ENCODE measurements at places on chromosomes 1 and 21. TPM values are rescaled to one million over a fixed set of nuclear protein-coding genes. Genes with fewer than 3 reads are reported as not detected.

Gene ANXA9
- not detected for total RNA-seq

Gene SPRR2A
- total RNA-seq = not detected

Gene CLCA4
- not detected for total RNA-seq

Gene AHDC1
- 41.2 TPM for total RNA-seq

Gene GPR3
- total RNA-seq = 2.4 TPM

DNA sequence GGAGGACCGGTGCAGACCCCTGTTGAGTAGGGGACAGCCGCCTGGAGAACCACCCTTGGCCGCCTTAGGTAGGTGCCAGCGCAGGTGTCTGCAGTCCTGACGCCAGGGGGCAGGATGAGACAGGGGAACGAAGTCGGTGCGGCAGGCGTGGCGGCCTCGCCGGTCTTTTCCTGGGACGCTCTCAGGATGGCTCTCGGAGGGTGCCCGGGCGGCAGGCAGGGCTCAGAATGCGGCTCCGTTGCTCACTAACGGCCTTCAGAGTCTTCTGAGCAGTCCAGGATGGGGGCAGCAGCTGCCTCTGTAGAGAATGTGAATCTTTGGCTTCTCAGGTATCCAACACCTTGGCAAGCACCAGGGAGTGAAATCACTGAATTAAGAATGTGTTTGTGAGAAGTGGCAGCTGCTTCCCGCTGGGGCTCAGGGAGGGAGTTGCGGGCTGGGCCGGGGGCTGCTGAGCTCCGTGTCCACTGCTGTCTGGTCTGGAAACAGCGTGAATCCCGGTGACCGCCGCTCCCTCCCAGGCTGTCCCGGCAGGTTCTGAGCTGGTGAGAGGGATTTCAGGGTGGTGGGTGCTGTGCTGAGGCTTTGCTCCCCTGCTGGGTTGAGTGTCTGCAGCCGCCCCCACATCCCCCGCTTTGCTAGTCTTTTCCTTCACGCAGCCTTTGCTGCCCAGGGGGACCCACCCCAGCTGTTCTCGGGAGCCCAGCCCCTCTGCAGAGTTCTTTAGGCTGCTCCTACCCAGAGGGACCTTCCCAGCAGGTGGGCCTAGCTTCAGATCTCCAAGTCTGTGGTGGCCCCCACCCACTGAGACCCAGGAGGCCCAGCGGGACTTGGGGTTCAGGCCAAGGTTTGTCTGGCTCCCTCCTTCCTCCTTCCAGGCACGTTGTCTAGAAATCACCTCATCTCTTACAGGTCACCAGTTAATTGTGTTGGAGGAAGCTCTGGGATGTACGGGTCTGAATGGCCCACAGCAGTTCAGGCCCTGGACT lies 11.1 kb upstream of the C1orf174 start:
- no peaks in the 10 kb centered on the region for H3K4me1 ChIP-seq
- peak; percentile 65 for DNase-seq
- H3K27me3 ChIP-seq = peaks cover 19% of the 10 kb centered on the region

DNA sequence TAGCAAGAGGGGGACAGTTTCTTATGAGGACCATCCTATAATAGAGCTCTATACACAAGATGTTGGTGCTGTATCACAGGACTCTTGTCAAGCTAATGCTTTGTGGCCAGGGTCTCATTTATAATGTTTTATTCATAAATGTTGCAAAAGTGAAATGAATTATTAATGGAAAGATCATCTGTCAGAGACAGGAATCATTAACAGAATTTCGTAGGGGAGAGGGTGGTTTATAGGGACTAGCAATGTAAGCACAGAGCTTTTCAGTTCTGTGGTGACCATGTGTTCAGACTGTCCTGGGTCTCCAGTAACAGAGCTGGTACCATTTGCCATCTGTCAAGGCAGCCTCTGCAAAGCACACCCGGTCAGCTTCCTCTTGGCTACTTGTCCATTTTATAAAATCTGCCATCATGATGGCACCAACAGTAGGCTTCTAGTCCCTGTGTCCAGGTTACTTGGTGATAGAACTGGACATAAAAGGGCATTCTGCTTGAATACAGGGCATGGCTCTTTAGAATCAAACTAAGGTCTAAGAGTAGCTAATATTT lies 36.2 kb downstream of the LPAR3 start:
- H3K27me3 ChIP-seq = no peaks in the 10 kb centered on the region
- no peak overlapping the region for H3K4me3 ChIP-seq
- DNase-seq = no peak
- H3K27ac ChIP-seq = no peak overlapping the region
- no peaks in the 10 kb centered on the region for H3K4me1 ChIP-seq
- H3K36me3 ChIP-seq = no peaks in the 10 kb centered on the region

GRCh38 chr1:113918243-113918642 lies 10.9 kb upstream of the HIPK1 start:
- H3K27me3 ChIP-seq = no peaks in the 10 kb centered on the region
- peaks cover 3% of the 10 kb centered on the region for H3K4me1 ChIP-seq
- DNase-seq = no peak
- no peak overlapping the region for H3K4me3 ChIP-seq
- H3K36me3 ChIP-seq = no peaks in the 10 kb centered on the region

GRCh38 chr21:43809346-43809799 lies 20.0 kb downstream of the RRP1 start:
- H3K27me3 ChIP-seq = no peaks in the 10 kb centered on the region
- no peak overlapping the region for H3K4me3 ChIP-seq
- peaks cover 7% of the 10 kb centered on the region for H3K4me1 ChIP-seq
- no peak overlapping the region for H3K27ac ChIP-seq
- no peak for DNase-seq
- H3K36me3 ChIP-seq = peaks cover 5% of the 10 kb centered on the region

DNA sequence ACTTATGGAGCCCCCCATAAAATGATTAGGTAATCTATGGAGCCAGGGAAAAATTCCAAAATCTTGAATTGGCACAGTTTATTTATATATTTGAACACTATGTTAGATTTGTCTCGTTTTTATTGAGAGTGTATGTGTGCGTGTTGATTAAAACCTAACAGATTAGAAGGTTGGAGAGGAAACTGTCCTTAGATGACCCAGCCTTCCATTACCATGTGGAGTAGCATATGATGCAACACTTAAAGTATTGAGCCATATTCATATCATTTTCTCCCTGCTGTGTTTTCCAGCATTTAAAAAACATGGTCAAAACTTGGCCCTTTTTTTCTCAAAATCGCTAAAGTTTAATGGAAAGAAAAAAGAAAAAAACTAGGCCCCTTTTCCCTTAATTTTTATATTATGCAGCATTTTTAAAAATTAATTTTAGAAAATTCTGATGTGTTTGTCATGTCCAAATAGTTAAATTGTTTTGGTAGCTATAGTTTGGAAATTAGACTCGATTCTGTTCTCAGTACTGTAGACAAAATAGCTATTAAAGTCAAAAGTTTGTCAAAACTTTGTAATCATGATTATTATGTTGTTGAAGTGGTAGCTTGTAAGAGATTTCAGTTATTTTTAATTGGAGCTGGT lies 2.3 kb downstream of the LRRC8D start:
- no peak overlapping the region for H3K4me3 ChIP-seq
- no peak for DNase-seq
- peaks cover 19% of the 10 kb centered on the region for H3K4me1 ChIP-seq
- peak overlapping the region; percentile 77 for H3K27ac ChIP-seq

DNA sequence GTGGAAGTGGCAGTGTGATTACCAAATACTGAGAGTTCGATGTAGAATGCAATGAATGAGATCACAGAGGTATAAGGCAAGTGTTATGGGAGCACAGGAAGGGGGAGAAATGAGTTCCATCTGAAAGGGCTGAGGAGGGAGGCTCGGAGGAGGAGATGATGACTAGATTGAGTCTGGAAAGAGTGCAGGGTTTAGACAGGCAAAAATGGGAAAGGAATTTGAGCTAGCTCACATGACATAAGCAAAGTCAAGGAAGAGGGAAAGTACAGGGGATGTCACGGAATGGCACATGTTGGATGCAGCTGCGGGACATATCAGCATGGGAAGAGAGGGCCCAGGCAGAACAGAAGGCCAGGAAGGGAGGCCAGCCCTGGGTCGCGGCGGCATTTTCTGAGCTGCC lies 132.7 kb downstream of the RUNX1 start:
- no peaks in the 10 kb centered on the region for H3K27me3 ChIP-seq
- H3K27ac ChIP-seq = no peak overlapping the region
- DNase-seq = no peak
- H3K4me3 ChIP-seq = no peak overlapping the region
- no peaks in the 10 kb centered on the region for H3K4me1 ChIP-seq

DNA sequence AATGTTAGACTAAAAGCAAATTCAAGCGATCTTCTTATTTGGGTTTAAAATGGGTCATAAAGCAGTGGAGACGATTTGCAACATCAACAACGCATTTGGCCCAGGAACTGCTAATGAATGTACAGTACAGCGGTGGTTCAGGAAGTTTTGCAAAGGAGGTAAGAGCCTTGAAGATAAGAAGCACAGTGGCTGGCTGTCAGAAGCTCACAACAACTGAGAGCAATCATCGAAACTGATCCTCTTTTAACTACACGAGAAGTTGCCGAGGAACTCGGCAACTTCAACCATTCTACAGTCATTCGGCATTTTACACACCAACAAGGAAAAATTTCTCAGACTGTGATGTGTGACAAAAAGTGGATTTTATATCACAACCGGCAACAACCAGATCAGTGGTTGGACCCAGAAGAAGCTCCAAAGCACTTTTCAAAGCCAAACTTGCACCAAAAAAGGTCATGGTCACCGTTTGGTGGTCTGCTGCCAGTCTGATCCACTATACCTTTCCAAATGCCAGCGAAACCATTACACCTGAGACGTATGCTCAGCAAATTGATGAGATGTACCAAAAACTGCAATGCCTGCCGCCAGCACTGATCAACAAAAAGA lies 47.9 kb downstream of the ASH1L start:
- DNase-seq = no peak
- H3K27me3 ChIP-seq = no peaks in the 10 kb centered on the region

GRCh38 chr1:66605419-66605997 lies 71.6 kb downstream of the SGIP1 start:
- DNase-seq = no peak
- no peaks in the 10 kb centered on the region for H3K4me1 ChIP-seq
- peaks cover 3% of the 10 kb centered on the region for H3K36me3 ChIP-seq
- no peaks in the 10 kb centered on the region for H3K27me3 ChIP-seq
- H3K27ac ChIP-seq = no peak overlapping the region

DNA sequence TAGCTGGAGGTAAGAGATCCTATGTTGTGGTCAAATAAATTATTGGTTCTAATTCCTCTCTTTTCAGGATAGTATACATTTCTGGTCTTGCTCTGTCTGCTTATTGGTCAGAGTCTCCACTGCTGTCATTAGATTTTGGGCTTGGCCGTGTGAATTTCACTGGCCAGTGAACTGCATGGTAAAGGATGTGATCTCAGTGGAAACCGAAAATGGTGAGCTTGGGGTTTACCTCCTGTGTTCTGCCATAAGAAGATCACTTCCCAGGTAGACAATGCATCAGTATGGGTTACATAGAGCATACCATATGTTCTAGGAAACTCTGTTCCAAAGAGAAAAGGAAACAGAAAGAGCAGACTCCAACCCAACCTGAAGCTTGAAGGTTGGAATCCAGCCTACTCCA lies 1123.3 kb upstream of the B3GALT2 start:
- DNase-seq = no peak
- H3K4me1 ChIP-seq = no peaks in the 10 kb centered on the region
- H3K27me3 ChIP-seq = no peaks in the 10 kb centered on the region

- H3K36me3 ChIP-seq = no peaks in the 10 kb centered on the region
- DNase-seq = no peak
- no peak overlapping the region for H3K27ac ChIP-seq
Observed at GRCh38 chr1:199701726-199702125, 325.8 kb upstream of the NR5A2 start.

GRCh38 chr1:1299686-1300351 lies 7.9 kb downstream of the ACAP3 start:
- no peak overlapping the region for H3K4me3 ChIP-seq
- no peak for DNase-seq
- H3K27me3 ChIP-seq = no peaks in the 10 kb centered on the region
- peaks cover 12% of the 10 kb centered on the region for H3K4me1 ChIP-seq
- H3K27ac ChIP-seq = no peak overlapping the region

- no peak overlapping the region for H3K27ac ChIP-seq
- no peaks in the 10 kb centered on the region for H3K36me3 ChIP-seq
- DNase-seq = no peak
- no peaks in the 10 kb centered on the region for H3K27me3 ChIP-seq
- no peak overlapping the region for H3K4me3 ChIP-seq
Observed at GRCh38 chr1:204194771-204195170, 1.5 kb downstream of the KISS1 start.

DNA sequence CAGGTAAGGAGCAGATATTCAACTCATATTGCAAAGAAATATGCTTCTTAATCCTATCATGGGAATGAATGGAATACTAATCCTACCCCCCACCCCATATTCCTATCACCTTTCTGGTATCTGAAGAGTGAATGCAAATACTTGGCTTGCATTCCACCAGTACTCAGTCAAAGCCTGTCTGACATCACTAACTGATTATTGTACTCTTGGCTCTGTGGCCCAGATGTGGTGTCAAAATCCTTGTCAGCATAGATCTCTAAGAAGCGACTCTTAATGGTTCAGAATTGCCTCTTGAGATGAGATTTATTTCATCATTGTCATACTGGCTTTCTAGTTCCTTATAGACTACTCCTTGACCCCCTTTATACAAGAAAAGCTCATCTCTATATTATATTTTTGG lies 604.6 kb downstream of the ADGRL2 start:
- H3K27ac ChIP-seq = no peak overlapping the region
- no peak for DNase-seq
- no peaks in the 10 kb centered on the region for H3K36me3 ChIP-seq
- H3K4me3 ChIP-seq = no peak overlapping the region
- H3K4me1 ChIP-seq = no peaks in the 10 kb centered on the region
- no peaks in the 10 kb centered on the region for H3K27me3 ChIP-seq

GRCh38 chr21:46661211-46661625 lies 25.7 kb downstream of the PRMT2 start:
- no peaks in the 10 kb centered on the region for H3K4me1 ChIP-seq
- H3K27me3 ChIP-seq = peaks cover under 1% of the 10 kb centered on the region
- no peak overlapping the region for H3K4me3 ChIP-seq
- no peak overlapping the region for H3K27ac ChIP-seq
- H3K36me3 ChIP-seq = peaks cover 6% of the 10 kb centered on the region
- peak; percentile 54 for DNase-seq

Measured in heart left ventricle (tissue), 16 donors.